ENCODE measurements at places on chromosomes 13 and 19.

DNA sequence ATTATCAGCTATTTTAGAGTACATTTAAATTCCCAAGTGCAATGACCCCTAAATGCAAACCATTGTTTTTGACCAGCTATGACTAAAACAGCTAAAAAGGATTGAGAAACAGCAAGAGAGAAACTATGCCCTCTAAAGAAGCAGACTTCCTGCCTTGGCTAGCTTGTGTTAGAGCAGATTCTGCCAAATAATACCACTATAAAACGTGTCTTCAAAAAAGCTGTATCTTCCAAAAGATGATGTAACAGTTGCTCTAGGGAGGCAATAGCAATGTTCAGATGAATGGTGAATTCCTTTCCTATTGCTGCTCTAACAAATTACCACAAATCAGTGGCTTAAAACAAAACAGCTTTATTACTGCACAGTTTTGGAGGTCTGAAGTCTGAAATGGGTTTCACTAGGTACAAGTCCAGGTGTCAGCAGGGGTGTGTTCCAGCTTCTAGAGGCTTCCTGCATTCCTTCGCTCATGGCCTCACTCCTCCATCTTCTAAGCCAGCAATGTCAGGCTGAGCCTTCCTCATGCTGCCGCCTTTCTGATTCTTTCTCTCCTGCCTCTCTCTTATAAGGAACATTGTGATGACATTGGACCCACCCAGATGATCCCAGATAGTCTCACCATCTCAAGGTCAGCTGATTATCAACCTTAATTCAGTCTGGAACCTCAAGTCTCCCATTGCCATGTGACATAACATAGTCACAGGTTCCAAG lies 84.5 kb downstream of the LRRC63 start:
- DNase-seq = peak; percentile 14

DNA sequence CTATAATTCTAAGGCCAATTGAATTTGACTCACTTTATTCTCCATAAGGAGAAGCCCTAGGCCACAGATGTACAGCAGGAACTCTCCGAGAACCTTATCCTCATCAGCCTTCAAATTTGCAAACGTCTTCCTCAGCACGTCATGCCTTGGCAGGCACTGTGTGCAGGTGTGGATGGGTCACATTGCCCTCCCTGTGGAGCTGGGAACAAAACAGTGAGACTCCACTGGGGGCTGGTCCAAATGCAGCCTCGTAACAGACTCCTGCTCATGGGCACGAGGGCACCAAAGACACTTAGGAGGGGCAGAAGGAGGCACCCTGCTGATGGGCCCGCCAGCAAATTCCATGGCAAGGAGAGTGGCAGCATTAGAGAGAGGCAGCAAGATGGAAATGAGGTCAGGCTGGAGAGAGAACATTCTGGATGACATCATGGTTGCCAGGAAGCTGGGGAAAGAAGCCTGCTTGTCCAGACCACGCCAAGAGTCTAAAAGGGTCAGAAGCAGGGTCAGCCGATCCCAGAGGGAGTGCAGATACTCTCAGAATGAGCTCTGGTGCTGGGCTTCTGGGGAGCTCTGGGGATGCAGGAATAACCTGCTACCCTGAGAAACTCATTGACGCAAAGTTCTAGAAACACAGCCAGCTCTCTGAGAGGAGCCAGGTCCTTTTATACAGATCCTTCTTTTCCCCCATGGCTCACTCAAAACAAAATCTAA lies 242.2 kb downstream of the B3GLCT start:
- no peak for DNase-seq

DNA sequence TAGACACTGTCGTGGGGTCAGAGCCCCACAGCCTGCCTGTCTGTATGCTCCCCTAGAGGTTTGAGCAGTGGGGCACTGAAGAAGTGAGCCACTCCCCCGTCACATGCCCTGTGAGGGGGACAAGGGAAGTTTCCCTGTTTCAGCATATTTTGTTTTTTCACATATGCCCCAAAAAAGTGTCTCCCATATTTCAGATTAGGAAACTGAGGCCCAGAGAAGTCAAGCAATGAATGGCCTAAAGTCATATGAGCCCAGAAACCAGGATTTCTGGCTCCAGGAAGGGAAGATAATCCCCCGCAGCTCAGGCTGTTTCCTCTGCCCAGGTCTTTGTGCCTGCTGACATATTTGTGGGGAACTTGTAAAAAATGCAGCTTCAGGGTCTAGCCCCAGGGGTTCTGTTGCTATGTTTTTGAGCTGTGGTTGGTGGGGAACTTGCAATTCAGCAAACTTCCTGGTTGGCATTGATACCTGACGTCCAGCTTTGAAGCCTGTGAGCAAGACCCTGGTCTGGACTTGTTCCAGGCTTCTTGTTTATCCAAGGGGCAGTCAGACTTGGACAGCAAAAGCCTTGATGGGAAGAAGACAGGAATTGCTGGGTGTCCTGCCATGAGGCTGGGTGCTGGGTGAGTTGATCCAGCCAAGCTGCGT lies 9.5 kb downstream of the RASL11A start:
- DNase-seq = no peak

DNA sequence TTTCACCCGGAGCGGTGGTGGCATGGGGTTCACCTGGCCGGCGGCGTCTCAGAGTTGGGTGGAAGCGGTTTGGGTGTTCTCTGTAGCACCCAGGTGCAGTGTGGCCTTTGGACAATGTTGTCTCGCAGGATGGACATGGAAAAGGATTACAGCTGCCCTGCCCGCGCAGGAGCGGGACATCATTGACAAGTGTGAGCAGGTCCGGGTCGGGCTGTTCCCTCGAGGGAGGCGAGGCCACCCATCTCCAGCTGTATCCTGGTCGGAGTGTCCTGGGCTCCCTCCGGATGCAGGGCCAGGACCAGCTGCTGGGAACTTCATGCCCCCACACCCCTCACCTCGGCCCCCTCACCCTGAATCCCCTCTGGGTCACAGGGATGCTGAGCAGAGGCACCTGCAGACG lies 7.8 kb upstream of the ZNF14 start:
- DNase-seq = no peak

- no peak for DNase-seq
Measured at GRCh38 chr19:52069653-52070052, 21.0 kb upstream of the ZNF432 start.

GRCh38 chr19:29507081-29507860 lies 18.5 kb upstream of the VSTM2B start:
- DNase-seq = no peak

DNA sequence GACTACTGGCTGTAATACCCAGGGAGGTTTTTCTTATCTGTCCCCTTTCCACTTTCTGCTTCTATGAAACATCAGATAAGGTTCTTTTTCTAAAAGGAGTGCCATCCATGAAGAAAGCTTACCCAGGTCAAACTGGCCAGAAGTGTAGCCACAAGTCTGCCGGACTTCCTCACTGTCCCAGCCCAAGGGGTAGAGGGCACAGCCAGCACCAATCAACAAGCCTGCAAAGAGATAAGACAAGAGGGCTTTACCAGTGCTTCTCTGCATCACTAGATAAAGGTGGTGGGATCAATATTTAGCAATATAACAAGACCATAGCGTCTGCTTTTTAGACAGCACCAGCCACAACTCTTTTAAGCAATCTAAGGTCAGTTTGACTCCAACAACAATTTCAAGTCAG lies 224.7 kb downstream of the LHFPL6 start:
- DNase-seq = peak; percentile 64

DNA sequence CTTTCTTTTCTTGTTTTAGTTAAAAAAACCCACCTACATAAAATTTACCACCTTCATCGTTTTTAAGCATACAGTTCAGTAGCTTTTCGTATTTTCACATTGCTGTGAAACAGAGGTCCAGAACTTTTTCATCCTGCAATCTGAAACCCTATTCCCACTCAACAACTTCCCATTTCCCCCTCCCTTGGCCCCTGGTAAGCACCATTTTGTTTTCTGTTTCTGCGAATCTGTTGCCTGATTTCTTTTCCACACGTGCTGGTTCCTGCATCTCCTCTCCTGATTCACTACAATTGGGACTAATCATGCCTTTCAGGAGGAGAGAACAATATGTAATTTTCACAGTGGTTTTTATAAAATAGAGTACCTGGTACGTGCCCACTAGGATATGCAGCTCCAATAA lies 149.2 kb upstream of the RNF113B start:
- no peak for DNase-seq

DNA sequence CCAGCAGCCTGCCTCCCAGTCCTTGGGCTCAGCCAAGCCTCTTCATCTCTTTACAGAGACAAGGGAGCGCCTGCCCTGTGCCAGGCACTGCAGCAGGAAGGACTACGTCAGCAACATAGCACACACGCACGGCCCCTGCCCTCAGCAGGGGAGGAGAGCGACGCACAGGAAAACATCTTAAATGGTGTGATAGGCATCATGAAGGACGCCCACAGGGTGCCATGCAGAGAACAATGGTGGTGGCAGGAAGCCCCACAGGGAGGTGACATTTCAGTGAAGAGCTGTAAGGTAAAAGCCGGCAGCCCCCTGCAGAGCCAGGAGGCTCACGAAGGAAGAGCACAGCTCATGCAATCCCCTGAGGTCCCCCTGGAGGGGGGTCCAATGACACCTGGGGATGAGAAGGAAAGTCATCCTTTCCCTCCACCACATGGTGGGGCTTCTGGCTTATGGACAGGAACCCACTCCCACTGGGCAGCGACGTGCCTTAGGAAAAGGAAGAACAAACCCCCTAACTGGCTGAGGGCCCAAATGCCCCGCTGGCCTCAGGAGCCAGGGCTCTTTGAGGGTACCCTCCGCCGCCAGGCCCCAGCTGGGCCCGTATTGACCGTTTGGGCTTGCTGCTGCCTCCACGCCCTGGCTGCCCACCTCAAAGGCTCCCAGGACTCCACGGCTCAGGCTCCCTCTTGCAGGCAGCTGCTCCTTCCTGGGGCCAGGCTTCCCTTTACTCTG lies 37.3 kb upstream of the C13orf42 start:
- DNase-seq = no peak

DNA sequence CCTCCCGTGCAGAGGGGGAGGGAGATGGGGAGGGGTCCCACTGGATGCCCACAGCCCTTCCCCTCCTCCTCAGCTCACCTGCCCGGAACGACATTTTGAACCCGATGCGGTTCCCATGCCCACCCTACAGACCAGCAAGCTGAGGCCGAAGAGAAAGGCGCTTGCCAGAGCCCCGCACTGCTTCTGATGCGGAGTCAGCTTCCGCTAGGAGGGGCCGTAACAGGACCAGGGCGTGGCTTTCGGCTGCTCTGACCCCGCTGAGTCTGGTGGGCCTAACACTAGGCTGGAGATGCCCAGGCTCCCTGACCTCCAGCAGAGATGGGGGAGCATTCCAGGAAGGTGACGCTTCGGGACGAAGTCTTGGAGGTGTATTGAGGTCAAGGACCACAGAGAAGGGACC lies 6.7 kb downstream of the ONECUT3 start:
- no peak for DNase-seq

- DNase-seq = no peak
Measured at GRCh38 chr13:113183450-113184129, 24.9 kb downstream of the PCID2 start.

GRCh38 chr19:49894879-49895565 lies 1.7 kb downstream of the IL4I1 start:
- no peak for DNase-seq

DNA sequence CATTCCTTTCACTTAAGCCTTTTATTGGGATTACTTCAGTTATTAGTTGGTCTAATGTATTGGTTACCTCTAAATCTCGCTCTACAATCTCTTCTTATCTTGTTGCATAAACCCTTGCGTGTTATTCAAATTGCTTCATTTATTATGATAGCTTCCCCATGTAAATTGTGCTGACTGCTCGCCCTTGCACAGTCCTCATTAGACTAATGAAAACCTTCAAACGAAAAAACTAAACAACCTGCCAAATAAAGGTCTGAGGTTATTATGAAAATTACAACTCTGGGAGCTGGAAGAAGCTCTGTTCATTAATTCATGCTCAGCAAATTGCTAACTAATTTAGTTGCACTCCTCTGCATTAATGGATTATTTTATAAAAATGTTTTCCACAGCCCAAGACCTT lies 320.1 kb downstream of the DACH1 start:
- DNase-seq = no peak

- DNase-seq = no peak
Measured at GRCh38 chr19:1917146-1917545, 11.9 kb downstream of the ADAT3 start.

GRCh38 chr19:6761053-6761676 lies 6.1 kb downstream of the SH2D3A start:
- DNase-seq = peak; percentile 57

GRCh38 chr13:33355201-33355895 lies 69.8 kb upstream of the STARD13 start:
- DNase-seq = no peak

DNA sequence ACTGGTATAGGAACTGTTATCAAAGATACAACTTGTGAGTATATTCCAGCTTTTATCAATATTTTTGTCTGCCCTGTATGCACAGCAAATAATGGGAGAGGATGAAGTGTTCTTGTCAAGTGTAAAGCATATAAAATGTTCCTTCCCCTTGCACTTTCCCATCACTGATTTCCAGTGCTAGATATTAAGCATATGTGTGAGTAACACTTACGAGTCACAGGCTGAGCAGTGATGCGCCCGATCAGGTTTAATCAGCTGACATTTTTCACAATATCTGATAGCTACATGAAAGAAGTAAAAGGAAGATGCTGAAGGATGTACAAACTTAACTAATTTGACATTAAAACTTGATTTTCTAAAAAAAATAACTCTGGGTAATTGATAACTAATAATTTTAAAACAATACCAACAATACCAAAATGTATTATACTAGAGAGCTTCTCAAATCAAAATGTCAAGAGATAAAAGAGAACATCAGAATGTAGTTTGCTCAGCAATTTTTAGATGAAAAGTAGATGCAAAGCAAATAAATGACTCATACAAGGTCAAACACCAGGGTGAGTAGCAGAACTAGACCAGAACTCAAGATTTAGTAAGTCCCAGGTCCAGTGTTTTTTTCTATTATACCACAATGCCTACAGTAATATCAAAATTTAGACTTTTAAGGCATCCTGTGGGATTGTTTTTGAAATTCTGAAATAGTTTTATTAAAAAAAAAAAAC lies 56.4 kb downstream of the ZDHHC20 start:
- DNase-seq = no peak

Data from hematopoietic multipotent progenitor cell treated with erythropoietin and hydrocortisone succinate and interleukin-3 and kit ligand, for 8 days (in vitro differentiated cells).